ENCODE measurements at places on chromosomes 5 and 9.
A peak's percentile ranks its signal among the peaks of the same experiment; 100 is the strongest.

DNA sequence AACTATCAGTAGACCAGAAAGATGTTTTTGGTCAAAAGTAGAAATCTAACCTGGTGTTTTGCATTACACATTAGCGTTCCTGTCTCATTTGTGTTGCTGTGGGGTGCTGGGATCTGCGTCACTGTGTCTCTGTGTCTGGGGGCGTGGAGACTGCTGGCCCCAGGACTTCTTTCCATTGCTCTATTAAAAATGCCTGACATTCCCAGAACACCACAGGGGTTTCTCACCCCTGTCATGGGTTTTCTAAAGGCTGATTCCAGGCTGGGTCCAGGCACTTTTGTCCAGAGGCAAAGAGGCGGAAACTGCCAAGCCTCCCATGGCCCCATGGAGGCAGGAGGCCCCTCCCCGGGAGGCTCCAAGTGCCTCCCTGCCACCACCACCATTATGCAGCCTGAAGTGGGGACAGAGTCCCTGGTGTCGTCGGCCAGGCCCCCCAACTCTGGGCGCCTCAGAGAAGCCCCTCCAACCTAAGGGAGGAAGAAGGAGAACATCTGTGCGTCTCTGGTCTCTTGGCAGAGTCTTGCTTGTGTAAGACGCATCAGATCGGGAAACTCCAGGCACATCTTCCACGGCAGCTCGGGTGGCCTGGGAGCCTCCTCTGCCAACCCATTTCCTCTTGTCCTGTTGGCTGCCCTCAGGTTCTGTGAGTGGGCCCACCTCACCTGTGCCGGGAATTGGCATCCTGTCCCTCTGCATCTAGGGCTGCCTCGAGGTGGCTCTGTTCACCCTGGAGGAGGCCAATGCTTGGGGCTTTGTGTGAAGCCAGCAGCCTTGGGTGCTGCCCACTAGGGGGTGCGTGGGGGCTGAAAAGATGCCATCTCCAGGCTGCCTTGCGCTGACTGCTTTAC is 13.8 kb upstream of the PLEKHG4B start:
- peak; percentile 52 for DNase-seq

- DNase-seq: no peak
These were observed 174.6 kb upstream of the ZNF608 start for GRCh38 chr5:124920909-124921666.

GRCh38 chr9:91297306-91297705 is 64.4 kb downstream of the AUH start:
- DNase-seq: no peak

- peak; percentile 57 for DNase-seq
These were observed 111.1 kb downstream of the UGCG start for GRCh38 chr9:112007575-112008240.

- DNase-seq: no peak
These were observed 211.7 kb downstream of the ENC1 start for GRCh38 chr5:74428876-74429275.

- DNase-seq: no peak
These were observed 146.4 kb upstream of the ERCC6L2 start for GRCh38 chr9:95729046-95729445.

- no peak for DNase-seq
These were observed 42.7 kb downstream of the LRRC70 start for GRCh38 chr5:62621280-62621679.

- DNase-seq: peak; percentile 39
These were observed 81.0 kb upstream of the ZBTB43 start for GRCh38 chr9:126723807-126724172.

- peak; percentile 41 for DNase-seq
These were observed 269.4 kb downstream of the CWC27 start for GRCh38 chr5:65037831-65038815.

GRCh38 chr9:694403-695154 is 146.9 kb upstream of the DMRT1 start:
- DNase-seq: peak; percentile 99

DNA sequence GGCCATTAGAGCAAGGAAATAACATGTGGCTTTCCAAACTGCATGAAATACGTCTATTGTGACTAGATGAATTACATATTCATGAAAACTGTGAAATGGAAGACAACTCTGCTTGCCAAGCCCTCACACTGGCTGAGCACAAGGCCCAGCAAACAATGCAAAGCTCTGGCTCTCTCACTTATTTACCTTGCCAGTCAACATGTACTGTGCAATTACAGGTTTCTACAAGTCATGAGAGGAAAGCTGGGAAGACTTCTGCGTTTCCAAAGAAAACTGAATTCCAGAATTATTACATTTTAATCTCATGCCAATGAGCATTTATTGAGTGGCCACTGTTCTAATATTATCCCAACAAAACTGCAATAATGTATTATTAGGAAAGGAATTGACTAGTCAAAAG is 12.1 kb upstream of the C5orf63 start:
- DNase-seq: no peak

DNA sequence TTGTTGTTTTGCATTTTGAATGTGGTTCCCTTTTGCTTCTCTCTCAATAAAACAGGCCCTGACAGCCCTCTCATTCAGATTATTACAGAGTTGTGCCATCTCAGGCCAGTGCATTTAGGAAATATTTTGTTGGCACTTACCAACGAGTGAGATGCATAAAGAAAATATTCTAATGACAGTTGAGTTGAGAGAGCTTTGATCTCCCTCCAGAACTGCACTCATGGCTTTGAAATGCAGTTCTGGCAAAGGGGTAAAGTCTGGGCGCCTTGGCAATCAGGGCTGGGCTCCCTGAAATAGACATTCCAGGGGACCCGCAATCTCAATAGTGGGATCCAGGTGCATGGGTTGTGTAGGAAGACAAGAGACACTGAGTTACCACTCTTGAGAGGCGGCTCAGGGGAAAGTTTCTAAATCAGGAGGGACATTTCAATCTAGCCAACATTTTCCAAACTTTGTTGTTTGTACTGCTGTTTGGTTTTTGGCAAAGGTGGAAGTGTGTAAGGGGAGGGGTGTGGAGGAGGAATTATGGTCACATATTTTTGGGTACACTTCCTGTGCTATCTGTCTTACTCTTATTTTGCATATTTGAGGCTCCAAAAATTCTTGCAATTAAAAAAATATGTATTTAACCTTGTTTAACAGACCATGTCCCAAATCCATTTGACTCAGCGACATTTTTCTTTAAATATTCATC is 48.8 kb downstream of the PAPPA start:
- no peak for DNase-seq

DNA sequence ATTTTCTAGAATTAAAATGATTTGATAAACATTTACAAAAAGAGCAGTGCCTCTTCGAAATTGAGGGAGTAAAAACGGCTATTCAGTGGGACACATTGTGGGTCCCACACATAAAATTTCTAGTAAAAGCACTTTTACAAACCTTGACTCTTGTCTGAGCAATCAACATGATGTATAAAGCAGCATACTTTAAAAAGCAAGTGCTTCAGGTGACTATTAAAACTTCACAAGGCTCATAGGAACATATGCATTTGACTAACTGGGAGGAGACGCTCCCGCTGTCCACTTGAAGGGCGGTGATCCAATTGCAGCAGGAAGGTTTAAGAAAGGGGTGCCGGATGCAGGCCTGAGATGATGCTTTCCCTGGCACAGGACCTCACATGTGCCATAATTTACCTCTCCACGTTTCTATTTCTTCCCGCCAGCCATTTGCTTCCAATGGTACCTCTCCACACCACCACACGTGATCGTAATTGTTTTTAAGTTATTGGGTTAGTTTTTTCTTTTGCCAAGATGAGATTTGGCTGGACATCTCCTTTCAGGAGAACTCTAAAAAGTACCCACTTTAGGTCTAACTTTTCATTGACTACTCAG is 1.8 kb downstream of the MCTP1 start:
- no peak for DNase-seq

DNA sequence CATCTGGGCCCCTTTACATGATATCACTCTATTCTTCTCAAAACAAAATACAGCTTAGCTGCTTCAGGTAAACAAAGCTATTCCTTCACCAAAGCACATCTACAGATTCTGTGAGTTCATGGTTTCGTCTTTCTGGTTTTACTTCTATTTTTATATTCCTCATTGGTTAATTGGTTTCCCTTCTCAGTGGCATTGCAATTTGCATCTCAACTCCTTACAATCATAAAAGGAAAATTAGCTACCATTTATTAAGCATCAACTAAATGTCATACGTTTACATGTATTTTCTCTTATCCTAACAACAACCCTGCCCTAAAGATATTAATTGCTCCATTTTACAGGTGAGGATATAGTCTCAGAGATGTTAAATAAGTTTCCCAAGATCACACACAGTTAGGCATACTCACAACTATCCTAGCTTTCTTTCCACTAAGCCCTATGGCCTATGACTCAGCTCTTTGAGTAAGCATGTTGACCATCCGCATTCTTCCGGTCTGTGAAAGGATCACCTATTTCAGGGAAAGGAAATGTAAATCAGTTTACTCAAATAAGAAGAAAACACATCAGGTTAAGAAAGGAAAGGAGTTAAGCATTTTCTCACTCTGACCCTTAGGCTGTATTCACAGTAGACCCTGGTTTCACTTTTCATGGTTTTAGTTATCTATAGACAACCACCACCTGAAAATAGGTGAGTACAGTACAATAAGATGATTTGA is 146.1 kb downstream of the CAAP1 start:
- peak; percentile 91 for DNase-seq

GRCh38 chr5:72698481-72698880 is 118.0 kb upstream of the TNPO1 start:
- no peak for DNase-seq

DNA sequence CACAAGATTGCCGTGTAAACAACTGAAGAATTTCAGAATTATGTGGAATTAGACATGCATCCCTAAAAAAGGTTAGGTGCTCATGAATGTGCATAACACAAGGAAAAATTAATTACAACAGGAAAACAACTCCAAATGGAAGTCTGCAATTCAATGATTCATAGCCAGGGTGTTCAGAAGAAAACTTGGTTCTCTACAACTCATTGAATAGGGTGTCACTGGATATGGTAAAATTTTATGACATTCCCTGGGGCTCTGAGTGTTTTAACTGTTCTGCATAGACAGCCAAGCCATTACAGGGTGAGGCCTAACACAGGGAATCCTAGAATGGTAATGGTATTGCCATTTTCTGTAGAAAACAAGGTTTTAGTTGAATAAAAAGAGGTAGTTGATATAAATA is 24.4 kb upstream of the ZSWIM6 start:
- DNase-seq: no peak

- peak; percentile 13 for DNase-seq
These were observed 52.9 kb upstream of the PTPDC1 start for GRCh38 chr9:94031380-94031779.

DNA sequence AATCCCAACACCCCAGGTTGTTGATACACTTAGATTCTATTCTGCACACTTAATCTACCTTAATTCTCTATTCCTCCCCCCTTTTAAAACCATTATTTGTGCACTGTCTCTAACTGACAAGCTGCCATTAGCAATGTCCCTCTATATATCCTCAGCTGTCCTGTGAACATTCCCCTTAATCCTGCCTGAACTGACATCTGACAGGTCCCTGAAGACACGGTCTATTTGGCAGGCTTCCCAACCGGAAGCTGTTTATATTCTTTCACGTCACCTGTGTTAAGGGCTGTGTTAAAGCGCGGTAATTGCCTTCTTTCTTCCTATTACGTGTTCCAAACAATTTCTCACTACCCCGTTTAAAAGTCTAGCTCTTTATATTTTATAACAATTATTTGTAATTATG is 277.3 kb downstream of the CDH9 start:
- DNase-seq: no peak

GRCh38 chr5:77010243-77010642 is 20.0 kb upstream of the AGGF1 start:
- no peak for DNase-seq

- DNase-seq: peak; percentile 21
These were observed 233.2 kb downstream of the FBXL17 start for GRCh38 chr5:108148715-108149139.
